ENCODE measurements at places on chromosomes 5 and 9.

DNA sequence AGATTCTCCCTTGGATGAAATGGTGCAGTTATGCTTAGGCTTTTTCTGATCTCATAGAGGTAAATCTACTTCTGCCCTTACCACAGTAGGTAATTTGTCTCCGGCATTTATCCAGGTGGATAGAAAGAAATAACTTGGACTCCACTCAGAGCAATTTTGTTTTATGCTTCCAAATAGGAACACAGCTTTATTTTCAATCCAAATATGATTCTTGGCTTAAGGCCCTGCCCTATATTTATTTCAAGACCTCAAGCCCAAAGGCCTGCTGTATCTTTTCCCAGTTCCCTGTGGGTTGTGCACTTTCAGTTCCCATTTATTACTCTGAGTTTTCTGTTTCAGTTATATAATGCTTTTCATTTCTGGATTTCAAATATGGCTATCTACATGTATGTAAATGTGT, 274.2 kb upstream of the SMC2 start:
- DNase-seq = no peak

GRCh38 chr9:136499935-136500910, 17.4 kb upstream of the SEC16A start:
- DNase-seq = no peak

- no peak for DNase-seq
Measured at GRCh38 chr5:151810449-151810848, 38.7 kb downstream of the G3BP1 start.

DNA sequence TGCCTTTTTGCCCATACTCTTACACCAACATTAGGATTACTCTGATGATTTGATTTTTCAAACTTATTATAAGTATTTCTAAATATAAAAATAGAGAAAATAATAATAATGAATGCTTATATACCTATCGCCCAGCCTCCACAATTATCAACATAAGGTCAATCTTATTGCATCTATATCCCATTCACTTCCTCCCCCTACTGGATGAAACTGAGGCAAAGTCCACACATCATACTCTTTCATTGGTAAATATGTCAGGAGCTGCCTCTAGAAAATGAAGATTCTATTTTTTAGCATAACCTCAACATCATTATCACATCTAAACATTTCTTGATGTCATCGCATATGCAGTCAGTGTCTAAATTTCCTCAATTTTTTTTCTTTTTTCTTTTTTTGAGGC, 44.3 kb downstream of the SH3RF2 start:
- no peak for DNase-seq

DNA sequence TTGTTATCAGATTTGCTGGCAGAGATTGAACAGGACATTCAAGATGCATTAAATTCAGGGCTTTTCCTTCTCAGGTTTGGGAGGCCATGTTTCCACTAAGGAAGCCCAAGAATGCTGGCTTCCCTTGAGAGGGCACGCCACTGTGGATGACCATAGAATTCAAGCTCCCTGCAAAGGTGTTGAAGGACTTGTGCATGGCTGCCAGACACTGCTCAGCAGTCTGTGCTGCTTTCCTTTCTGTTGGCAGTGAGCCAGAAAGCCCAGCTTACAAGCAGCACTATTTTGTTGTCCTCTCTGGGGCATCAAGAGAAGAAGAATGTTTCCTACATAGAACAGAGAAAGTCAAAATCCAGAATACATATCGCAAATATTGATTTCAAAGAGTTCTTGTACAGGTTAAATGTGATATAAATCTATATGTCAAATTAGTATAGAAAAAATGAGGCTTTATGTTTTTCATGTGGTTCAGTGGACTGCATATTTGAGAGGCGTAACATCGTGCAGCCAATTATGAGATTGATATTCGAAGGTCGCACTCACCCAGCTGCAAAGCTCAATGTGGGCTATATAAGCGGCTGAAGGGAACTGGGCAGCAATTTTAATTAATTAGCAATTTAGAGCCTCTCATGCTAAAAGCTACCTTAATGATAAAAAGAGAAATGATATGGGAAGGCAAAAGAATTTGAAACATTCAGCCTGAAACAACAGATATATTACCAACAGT, 103.1 kb upstream of the ISL1 start:
- no peak for DNase-seq

- DNase-seq = no peak
Measured at GRCh38 chr5:150497989-150498317, 10.0 kb upstream of the NDST1 start.

DNA sequence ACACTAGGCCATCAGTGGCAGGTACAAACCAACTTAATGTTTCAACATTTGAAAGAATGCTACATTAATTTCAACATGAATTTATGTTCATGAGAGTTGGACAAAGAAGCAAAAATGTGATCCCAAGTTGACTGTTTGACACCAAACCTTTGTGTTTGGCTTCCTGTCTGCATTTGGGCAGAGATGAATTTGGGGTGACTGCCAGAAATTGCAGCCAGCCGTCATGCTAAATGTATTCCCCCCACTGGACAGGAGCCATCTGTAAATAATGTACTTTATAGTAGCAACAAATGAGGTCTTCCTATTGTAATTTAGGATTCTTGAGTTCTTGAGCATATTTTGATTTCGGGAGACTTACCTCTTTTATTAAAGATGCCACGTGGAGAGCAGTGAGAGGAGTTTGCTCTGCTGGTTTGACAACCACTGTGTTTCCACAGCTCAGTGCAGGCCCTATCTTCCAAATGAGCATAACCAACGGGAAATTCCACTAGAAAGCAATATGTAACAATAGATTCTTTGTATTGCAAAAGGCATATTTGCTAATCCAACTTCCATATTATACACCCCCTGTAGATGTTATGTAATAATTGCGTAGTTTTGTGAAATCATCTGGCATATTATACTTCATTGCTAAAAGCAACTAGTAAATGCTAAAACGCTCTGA, 27.6 kb downstream of the ALDH1A1 start:
- DNase-seq = no peak

- DNase-seq = no peak
Measured at GRCh38 chr9:106626936-106627335, 236.0 kb upstream of the ZNF462 start.

GRCh38 chr9:117302487-117302886, 112.4 kb downstream of the ASTN2 start:
- no peak for DNase-seq

DNA sequence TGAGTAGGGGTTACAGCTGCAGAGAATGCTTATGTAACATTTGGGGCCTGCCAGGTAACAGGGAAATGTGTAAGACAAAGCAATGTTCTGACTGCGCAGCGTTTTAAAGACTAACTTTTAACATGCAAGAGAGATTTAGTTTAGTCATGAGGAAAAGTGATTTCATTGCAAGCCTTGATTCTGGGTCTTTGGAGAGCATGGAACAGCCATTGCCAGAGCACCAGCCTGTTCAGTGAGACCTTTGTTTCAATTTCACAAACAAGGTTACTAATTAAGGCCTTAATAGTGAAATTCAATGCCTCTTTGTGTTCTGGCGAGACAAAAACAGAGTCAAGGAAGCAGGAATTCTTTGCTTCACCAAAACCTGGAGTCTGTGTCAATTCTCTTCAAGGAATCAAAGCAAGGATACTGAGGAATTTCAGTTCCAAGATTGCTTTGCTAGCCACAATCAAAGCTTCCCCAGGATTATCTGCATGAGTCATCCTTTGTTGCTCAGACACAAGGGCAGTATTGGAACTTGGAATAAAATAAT, 14.4 kb downstream of the CKMT2 start:
- DNase-seq = no peak

DNA sequence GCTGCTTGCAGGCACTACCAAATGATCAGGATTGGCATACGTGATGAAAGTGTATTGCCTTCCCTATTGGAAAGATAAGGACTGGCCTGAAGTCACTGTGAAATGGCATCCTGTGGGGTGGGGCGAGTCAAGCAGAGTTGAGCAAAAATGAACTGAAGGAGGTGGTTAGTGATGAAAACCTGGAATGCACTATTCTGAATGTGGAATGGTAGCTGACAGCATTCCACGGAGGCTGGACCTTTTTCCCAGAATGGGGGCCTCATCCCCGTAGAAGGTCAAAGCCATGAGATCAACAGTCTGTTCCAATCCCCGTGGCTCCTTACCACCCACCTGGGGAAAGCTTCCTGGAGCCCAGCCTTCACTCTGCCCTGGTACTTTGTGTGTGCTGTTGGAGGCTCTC, 37.7 kb downstream of the ASS1 start:
- DNase-seq = no peak

- DNase-seq = no peak
Measured at GRCh38 chr9:16985559-16986348, 115.3 kb upstream of the BNC2 start.

DNA sequence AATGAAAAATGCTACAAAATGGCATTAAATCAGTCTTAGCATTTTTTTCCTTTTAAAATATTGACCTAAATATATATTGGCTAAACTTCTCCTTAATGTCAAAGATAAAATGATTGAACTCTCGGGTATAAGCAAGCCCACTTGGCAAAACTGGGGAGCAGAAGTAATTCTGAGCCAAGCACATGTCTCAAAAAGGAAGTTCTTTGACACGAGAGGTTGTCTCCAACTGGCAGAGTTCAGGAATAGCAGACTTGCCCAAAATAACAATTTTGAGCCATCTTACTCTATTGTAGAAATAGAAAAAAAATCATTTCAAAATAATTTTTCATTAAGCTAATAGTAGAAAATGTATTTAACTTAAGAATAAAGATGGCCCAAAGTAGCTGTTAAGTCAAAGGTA, 10.4 kb upstream of the MLLT3 start:
- no peak for DNase-seq

DNA sequence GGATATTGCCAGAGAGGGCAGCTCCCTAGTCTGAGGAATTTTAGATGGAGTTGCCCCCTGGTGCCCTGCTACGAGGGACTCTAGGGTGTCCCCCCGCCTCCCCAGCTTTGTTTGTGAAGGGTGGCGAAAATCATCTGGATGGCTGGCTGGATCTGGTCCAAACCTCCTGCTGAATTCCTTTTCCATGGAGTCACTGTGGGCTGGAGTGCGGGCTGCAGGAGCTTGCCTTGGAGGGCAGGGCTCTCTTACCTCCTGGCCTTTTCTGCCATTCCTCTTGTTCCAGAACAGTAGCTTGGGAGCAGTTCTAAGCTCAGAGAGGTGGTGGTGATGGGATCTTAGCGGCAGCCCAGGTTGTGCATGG, 2.1 kb downstream of the SYNPO start:
- no peak for DNase-seq

DNA sequence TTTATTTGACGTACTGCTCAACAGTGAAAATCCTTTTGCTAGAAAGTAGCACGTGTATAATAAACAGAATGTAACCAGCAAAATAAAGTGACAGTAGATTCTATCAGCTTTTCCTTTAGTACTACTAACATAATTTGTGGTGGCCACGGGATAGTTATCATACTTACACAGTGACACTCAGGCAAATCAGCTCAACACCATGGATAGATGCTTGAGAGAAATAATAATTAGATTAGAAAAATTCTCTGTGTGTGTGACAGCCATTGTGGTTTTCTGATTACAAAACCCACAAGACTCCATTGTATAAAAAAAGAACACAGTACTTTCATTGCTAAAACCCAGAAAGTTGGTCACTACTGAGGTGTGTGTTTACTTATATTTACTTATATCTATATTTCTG, 101.1 kb downstream of the MUSK start:
- DNase-seq = no peak

DNA sequence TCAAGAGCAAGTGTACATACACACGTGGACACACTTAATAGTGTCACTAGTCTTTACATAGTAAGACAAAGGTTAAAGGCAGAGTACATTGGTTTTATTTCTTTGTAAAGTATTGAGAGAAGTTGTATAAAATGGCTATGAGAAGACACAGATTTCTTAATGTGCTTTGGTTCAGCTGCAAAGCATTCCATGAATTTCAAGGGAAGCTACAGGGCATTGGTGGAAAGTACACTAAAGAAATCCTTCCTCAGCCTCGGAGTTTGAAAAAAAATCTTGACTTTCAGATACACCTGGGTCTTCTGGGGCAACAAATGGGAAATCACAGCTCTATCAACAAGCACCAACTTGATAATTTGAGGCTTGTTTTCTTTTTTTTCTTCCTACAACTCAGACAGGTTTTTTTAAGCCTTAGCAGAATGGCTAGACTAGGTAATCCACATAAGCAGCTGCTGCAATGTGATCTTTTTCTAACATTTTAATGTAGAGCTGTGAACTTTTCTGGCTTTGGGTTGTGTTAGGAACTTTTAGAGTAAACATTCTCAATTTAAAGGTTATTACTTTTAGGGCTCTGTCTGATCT, 140.4 kb upstream of the FST start:
- DNase-seq = no peak

- DNase-seq = no peak
Measured at GRCh38 chr5:52665559-52665958, 122.2 kb upstream of the ITGA1 start.

DNA sequence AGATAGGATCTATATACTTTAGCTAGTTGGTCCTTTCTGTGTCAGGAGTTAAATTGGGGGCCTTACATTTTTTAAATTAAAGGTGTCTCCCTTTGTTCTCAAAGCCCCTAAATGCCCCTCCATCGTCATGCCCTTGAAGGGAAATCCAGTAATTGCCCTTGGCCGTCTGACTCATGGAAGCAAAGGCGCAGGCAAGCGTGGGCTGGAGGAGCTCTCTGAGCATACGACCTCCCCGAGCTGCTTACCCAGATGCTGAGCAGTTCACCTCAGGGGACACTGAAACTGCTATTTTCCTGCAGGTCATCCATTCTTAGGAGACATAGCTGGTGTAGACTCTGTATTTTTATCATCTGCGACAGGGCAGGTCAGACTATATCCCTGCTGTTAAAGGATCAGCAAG, 23.0 kb downstream of the PCSK1 start:
- DNase-seq = no peak

DNA sequence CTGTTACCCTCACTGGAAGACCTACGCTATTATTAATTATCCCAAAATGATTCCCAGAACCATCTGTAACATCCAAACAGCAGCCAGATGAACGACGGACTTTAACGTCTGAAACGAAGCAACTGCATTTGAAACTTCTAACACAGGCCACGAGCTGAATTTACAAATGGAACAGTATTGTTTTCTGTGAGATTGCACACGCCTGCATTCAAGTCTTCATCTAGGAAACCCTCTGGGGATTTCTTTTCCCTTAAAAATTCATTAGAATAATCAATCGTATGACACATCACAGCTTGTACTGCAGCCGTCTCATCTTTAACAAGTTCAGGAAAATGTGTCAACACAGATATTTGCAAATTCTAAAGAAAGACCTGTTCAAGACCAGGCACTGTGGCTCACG, 80.2 kb downstream of the MYO10 start:
- DNase-seq = no peak

GRCh38 chr5:137822158-137822764, 45.4 kb upstream of the MYOT start:
- DNase-seq = no peak

GRCh38 chr9:85038824-85039608, 369.5 kb downstream of the NTRK2 start:
- no peak for DNase-seq

- DNase-seq = no peak
Measured at GRCh38 chr9:134620751-134621557, 20.6 kb upstream of the COL5A1 start.

GRCh38 chr5:88503406-88503805, 234.8 kb upstream of the TMEM161B start:
- DNase-seq = no peak

Measured in stimulated activated CD4-positive, alpha-beta T cell treated with anti-CD3 and anti-CD28 coated beads, Interleukin-15, amount 100 ng/mL, for 1 hour (primary cell).